Right renal cortex interstitium (tissue), 3 donors: ENCODE measurements at places on chromosomes 4 and X.

DNA sequence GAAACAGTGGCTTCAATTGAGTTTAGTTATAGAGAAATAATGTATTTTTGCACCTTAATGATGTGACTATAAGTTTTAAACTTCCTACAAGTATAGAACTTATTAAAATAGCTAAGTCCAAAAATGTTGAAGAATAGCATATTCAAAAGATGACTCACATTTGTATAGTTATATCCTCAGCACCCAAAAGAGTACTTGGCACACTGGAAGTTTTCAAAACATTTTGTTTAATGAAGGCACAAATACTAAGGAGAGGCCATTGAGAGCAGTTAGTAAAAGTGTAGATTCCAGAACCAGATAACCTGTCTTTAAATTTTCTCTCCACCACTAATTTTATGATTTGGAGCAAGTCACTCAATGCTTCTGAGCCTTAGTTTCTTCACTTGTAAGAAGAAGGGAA, 226.9 kb upstream of the MID1 start:
- DNase-seq, result no peak

DNA sequence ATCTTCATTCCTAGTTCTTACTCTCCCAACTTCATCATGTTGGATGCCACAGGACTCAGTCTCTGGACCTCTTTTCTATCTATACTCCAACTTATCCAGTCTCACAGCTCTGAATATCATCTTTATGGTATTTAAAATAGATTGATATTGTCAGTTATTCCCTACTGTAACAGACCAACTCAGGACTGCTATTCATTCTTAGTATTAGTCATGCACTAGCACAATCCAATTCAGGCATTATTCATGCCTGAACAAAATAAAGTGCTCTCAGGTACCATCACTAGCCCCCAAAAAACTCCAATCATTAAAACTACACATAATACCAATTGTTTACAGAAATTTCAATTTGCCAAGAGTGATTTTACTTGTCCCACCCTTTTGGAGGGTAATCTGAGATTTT, 37.7 kb downstream of the FRYL start:
- DNase-seq, result no peak

GRCh38 chr4:181365671-181366070, 877.5 kb upstream of the TENM3 start:
- no peak for DNase-seq

DNA sequence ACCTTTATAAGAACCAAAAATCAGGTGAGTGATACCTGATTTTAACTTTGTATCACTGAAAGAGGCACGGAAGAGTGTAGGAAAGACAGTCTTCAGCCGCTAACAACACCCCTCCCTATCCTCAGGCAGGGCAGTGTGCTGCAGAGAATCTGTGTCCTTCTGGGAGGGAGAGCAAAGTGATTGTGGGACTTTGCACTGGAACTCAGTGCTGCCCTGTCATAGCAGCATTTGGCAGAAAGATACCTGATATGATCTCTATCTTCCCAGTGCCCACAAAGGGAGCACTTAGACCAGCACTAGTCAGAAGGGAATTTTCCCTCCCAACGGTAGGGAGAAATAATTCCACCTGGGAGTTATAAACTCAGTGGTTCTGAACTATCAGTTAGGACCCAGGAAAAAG, 139.0 kb downstream of the FMR1NB start:
- DNase-seq, result no peak

GRCh38 chr4:1379351-1379781, 26.9 kb downstream of the NKX1-1 start:
- DNase-seq, result no peak

GRCh38 chrX:151708821-151709220, 7.0 kb upstream of the FATE1 start:
- no peak for DNase-seq

- DNase-seq, result peak; percentile 32
These were observed 734 bp upstream of the GALNT7 start for GRCh38 chr4:173167758-173168395.

DNA sequence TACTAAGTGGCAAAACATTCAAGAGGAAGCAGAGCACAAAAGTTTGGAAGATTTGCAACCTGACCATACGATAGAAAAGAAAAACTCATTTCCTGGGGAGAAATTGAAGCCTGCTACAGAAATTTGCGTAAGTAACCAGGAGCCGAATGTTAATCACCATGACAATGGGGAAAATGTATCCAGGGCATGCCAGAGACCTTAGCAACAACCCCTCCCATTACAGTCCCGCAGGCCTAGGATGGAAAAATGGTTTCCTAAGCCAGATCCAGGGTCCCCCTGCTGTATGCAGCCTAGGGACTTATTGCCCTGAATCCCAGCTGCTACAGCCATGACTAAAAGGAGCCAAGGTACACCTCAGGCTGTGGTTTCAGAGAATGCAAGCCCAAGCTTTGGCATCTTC, 472.2 kb upstream of the KLHL4 start:
- DNase-seq, result no peak
